Activated T-helper 1 cell treated with anti-CD3 and anti-CD28 coated beads, Interleukin-12 subunit alpha, Interleukin-12 subunit beta, Interleukin-2, Interleukin-4 antibody, amounts not matched to agents 30 ng/mL and 10 ng/mL and 1 ng/mL, durations not matched to agents 14 hours and 24 hours and 36 hours (primary cell): ENCODE measurements at places on chromosomes 7 and 10.
A peak's percentile ranks its signal among the peaks of the same experiment; 100 is the strongest.

- DNase-seq, result no peak
These were observed 7.6 kb upstream of the HOXA13 start for GRCh38 chr7:27207348-27207985.

- no peak for DNase-seq
These were observed 28.0 kb upstream of the ADRB1 start for GRCh38 chr10:114015708-114016107.

DNA sequence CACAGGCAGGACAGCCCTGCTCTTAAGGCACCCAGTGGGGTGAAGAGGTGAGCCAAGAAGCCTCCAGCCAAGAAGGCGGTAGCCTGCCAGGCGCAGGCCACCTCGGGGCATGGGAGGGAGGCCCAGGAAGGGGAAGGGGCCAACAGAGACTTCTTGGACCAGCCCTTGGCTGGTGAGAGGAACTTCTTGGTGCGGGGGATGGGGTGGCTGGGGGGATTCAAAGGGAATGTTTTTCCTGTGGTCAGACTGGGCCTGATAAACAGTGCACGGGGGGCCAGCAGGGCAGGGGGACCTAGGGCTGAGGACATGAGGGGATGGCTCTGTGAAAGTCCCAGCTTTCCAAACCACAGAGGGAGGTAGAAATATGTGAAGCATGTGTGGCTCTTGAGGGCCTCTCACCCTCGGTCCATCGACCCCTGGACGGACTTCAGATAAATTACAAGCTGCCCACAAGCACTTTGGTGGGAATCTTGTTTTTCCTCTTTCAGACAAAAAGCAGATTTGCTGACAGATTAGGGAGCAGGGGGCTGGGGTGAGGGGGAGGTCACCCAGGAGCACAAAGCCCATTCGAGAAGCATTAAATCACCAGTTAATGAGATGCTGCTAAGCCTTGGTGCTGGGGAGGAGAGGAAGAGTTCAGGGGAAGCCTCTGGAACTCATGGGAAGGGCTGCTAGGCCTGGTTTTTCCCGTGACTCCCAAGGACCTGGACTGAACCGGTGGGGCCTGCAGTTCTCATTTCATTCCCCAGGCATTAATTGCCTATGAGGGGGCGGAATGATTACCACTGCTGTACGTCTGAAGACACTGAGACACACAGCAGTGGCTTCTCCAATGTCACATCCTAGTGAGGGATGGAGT, 11.3 kb downstream of the CRYGN start:
- no peak for DNase-seq

GRCh38 chr7:80257756-80258155, 123.1 kb downstream of the GNAI1 start:
- DNase-seq, result no peak

DNA sequence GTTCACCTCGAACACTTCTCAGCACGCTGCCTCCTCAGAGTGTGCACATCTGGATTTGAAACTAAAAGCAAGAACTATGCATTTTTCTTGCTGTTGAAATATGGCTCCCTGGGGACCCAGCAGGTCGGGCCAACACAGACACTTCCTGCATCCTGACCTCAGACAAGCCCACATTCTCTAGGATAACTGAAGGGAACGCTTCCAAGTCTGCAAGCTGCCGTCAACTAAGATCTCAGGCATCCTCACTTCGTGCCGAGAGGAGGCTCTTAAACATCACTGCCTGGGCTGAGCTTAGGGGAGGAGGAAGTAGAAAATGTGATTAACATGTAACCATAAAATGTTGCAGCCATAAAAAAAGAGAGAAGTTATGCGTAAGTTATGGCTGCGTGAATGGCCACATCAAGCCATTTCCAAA, 65.5 kb downstream of the PYROXD2 start:
- no peak for DNase-seq

DNA sequence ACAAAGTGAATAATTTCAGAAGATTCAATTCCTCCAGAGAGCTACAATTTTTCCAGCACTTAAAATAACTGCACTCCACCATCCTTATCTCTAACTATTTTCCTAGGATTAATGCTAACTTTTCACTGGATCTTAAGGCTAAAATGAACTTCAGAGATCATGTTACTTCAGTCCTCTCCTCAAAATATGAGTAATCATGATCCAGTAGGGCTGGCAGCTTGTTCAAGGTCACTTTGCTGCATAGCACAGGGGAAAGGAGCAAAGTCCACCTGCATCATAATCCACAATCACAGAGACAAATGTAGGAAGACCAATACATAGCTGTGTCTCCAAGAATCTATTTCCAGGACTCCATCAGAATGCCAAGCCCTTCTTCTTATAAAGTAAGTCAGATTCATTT, 150.3 kb downstream of the LRRTM3 start:
- DNase-seq, result no peak

- no peak for DNase-seq
These were observed 306.9 kb downstream of the FRMD4A start for GRCh38 chr10:14023673-14024328.

- no peak for DNase-seq
These were observed 2.7 kb downstream of the IGFBP1 start for GRCh38 chr7:45890902-45891461.

DNA sequence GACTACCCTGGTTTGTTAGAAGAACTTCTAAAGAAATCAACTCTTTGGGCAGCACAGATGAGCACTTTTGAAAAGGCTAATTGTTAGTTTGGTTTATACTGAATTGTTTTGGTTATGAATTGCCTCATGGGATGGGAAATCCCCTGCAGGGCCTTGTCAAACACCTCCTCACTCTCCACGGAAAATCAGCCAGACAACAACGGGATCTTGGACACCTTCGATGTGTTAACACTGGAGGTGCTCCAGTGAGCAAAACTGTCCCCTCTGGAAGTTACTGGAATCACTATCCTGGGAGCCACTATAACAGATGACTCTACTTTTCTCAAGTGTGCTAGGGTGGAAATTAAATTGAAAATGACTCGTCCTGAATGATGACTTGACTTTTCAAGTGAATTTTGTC, 38.7 kb downstream of the CDK6 start:
- DNase-seq, result peak; percentile 27

- DNase-seq, result no peak
These were observed 144.7 kb downstream of the TRIL start for GRCh38 chr7:28813243-28813962.

GRCh38 chr10:75094465-75094864, 17.0 kb upstream of the SAMD8 start:
- no peak for DNase-seq

DNA sequence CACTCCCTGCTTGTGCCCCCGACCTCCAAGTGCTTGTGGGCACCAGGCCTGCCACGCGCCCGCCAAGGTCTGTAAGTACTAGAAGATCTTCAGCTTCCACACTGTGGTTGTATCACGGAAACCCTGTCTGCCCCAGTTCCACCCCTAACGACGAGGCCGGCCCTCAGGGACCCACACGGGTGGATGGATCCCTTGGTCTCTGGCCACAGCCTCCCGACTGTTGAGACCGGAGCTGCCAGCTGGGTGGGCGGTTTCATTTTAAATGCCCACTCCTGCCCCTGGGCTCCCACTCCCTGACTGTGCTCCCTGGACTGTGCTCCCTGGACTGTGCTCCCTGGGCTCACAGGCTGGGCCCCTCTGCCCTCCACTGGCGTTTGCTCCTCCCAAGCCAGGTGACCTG, 50.1 kb downstream of the DPYSL4 start:
- no peak for DNase-seq

DNA sequence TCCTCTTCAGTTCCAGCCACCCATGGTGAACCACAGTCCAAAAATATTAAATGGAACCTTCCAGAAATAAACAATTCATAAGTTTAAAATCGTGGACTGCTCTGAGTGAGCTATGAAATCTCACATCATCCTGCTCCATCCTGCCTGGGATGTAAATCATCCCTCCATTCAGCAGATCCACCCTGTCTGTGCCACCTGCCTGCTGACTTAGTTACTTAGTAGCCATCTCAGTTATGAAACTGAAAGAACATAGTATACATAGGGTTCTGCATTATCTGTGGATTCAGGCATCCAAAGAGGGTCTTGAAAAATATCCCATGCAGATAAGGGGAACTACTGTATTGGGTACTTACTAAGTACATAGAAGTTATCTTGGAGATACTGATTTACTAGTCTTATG, 89.0 kb downstream of the ST8SIA6 start:
- no peak for DNase-seq
